ENCODE measurements at places on chromosomes 4 and X.

DNA sequence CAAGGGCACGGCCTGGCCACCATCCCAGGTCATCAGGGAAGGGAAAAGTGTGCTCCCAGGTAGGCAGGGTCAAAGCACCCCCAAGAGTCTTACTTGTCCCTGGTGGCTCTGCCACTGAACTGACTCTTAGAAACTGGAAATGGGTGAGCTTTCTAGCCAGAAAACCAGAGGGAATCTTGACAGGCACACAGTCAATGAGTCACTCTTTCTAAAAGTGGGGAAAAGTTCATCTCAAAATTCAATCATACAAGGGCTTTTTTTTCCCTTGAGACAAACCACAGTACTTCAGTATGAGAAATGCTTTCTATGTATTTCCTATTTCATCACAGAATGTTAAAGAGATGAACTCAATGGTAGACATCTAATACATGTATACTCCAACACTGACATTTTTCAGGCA is 12.5 kb downstream of the HPF1 start:
- DNase-seq: no peak

GRCh38 chrX:34778916-34779315 is 121.8 kb upstream of the TMEM47 start:
- no peak for DNase-seq

DNA sequence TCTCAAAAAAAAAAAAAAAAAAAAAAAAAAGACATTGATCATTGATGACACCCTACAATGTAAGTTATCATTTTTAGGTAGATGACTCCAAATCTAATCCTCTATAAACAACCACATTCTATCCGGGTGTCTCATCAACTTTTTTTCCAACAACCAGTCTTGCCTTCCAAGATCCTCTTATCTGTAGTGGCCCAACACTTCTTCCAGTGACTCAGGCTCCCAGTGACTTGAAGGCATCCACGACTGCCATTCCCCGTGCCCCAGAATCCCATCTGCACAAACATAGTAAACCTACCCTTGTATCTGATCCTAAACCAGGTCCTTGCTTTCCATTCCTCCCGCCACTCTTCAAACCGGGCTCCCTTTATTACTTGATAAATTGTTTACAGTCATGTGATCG is 15.6 kb upstream of the TSPAN5 start:
- DNase-seq: no peak

GRCh38 chr4:52925531-52925968 is 63.4 kb downstream of the RASL11B start:
- DNase-seq: no peak

GRCh38 chr4:134756421-134756820 is 554.8 kb upstream of the PABPC4L start:
- no peak for DNase-seq

- no peak for DNase-seq
These were observed 32.5 kb downstream of the IDS start for GRCh38 chrX:149472625-149473024.

DNA sequence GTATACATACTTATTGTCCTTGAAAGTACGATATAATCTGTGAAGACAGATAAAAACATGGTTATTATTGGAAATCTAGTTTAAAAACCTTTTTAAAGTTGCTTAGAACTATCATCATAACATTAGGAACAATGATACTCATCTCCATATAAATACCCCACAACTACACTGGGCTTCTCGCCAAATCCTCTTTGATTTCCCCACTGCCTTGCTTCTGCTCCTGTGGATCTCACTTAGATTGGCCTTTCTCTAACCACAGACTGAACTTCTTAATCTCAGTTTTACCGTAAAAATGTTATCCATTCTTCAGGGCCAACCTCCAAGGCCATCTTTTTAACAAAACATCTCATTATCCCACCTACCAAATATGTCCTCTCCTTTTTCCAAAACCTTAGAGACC is 77.6 kb downstream of the PRKG2 start:
- DNase-seq: no peak

GRCh38 chrX:9072281-9072680 is 38.4 kb upstream of the FAM9B start:
- DNase-seq: no peak

GRCh38 chr4:15006416-15007024 is 4.2 kb downstream of the CPEB2 start:
- DNase-seq: no peak

DNA sequence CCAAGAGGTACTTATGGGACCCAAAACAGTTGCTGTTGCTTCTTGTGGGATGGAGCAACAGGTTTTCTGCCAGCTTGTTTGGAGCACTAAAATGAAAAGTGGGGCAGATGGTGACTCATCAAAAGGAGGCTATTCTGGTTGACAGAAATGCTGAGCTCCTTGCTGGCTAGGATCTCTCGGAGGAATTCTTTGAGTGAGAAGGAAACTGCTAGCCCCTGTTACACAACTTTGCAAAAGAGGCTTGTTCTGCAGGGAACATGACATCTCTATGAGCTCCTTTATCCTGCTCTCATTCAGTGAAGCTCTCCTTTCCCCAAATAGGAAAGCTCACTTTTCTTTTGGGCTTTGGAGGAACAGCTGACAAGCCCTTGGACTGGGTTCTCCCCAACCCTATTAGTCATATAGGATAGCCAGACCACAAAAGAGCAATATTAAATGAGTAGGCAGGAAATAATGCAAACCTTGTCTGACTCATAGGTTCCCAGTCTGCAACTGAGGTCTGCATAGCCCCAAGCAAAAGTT is 108.3 kb downstream of the CDS1 start:
- DNase-seq: no peak

DNA sequence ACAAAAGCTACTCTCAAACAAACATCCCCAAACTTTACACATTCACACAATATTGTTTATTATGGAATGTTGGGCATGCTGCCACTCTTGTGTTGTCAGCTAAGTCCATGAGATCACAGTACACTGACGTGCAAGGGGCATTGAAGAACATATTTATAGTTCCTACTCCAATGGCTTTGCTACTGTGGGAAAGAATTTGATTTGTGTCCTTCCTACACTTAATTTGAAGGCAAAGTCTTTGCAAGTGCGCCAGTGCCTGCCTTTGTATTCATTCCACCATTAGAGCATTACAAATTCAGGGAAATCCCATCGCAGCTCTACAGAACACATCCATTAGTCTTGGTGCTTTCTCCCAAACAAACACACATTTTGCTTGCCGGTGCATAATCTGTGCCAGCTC is 45.4 kb upstream of the FTHL17 start:
- no peak for DNase-seq

GRCh38 chr4:88457307-88458103 is 586 bp downstream of the HERC5 start:
- DNase-seq: peak; percentile 68

DNA sequence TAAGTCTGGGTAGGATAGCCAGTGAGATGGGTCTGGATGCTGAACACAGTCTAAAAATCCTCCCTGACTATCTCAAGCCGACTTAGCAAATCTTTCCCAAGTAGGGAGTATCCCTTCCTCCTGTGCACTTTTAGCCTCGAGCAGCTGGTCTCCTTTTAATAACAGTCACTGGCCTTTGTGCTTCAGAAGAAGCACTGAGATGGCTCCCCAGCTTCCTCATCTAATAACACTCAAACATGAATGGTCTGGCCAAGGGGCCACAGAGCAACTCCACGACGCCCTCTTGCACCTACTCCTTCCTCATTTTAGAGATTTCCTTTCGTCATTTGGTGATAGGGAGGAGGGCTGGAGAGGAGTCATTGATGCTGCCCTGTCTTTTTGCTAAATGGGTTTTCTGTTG is 78.8 kb upstream of the TMEM150C start:
- DNase-seq: no peak

All from nephron progenitor cell (in vitro differentiated cells).